ENCODE measurements at places on chromosomes 13 and 19.

DNA sequence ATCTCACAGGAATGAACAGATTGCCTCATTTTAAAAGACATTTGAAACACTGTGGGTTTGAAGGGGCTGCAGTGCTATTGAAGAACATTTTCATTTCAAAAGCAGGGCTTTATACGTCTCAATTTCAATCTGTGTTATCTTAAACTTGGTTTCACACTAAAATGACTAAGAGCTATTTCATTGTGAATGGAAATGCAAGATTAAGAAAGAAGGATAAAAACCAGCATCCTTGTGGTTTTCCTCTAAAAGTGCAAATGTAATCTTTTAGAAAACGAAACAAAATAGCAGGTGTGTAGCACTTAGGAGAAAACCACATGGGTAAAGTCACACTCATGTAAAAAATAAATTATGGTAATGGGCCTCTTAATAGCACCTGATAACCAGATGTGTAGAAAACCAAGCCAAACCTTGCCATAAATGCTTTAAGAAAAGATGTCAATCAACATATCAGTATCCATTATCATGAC lies 397.7 kb downstream of the GPC6 start:
- DNase-seq: no peak

DNA sequence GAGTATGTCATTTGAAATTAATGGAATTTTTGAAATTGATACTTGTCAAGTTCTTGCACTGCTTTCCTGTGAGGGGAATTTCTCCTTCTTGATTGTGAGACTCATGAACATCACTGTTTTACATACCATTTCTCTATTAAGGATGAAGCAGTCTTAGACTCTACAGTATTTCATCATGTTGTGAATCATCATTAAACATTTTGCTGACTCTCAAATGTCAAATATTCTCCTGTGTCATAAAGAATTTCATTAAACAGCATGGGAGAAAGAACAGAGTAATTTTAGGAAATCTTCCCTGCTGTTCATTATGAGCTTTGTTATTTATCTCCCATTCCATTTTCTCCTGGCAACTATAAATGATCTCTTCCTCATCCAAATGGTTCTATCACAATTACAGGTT lies 729.0 kb downstream of the PCDH9 start:
- DNase-seq: no peak

DNA sequence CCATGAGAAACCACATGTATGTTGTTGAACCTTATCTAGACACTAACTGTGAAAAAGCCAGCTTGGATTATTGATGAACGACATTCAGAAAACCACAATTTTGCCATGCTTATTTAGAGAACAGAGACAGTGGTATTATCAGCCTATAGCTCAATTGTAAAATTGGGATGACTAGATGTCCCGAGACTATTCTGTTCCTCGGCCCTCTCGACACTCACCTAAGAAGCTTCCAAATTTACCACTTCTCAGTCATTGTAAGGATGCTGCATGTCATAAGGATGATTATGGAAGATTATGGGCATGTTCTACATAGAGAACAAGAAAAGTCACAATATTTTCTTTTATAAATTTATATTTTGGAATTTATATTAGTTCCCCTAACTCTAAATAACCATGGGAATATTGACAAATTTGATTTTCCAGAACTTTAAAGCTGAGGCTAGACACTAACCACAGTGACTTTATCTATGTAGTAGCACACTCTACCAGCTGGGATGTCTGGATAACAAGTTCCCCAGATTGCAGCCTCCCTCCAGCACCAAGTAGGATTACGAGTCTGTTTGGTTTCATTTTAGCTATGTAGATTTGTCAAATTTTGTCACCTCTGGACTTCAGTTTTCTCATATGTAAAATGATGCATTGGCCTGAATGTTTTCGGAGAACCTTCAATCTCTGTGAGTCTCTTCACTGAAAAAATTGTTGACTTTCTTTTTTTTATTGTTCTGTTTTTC lies 513.6 kb downstream of the IRS2 start:
- DNase-seq: no peak

DNA sequence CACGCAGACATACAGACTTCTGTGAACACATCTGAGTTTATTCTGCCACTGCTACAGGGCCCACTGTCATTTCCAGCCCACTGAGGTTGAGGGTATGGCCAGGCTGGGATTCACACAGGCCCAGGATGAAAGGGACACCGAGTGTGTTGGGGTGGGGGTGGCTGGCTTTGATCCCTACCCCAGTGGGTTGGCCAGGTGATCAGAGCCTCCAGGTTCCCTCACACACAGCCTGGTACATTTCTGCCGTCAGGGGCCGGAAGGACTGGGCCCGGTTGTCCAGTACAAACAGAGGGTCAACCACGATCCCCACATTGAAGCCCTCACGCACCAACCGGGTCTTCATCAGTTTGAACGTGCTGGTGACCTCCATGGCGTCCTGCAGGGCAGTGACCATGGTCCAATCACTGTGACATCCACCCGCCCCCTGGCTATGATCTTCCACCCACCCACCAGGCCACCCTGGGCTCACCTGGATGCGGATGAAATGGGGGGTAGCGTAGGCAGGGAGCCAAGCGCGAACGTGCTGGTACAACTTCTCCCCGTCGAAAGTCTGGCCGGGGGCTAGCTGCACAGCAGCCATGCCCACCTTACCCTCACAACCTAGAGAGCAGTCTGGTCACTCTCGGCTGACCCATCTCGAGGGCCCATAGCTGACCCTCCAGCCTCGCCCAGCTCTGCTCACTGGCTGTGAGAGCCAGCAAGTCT lies 13.3 kb downstream of the SLC27A5 start:
- no peak for DNase-seq

- DNase-seq: peak; percentile 37
Measured at GRCh38 chr19:3821857-3822364, 35.7 kb upstream of the MATK start.

- DNase-seq: no peak
Measured at GRCh38 chr13:59437544-59438301, 726.0 kb downstream of the DIAPH3 start.

GRCh38 chr19:50649433-50650391 lies at the start of gene C19orf81:
Gene C19orf81 (plus strand): TSS chr19:50649445. CDS start chr19:50649445, 0 bp downstream.
- DNase-seq: no peak

DNA sequence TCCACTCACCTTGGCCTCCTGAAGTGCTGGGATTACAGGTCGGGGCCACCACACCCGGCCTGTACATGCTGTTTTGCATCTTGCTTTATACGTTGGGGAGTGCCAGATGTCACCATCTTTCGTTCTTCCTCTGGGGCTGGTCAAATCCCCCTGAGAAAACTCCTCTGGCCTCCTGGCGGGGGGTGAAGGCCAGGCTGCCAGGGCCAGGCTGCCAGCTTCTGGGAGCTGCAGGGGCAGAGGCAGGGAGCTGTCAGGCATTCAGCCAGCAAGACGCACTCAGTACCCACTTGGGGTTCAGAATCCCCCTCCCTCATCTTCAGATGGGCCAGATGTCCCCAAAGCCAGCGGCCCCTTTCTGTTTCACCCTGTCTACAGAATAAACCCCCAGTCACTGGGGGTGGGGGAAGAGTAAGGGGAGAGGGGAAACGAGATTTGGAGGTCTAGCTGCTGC lies 16.1 kb downstream of the ZSWIM9 start:
- DNase-seq: no peak

DNA sequence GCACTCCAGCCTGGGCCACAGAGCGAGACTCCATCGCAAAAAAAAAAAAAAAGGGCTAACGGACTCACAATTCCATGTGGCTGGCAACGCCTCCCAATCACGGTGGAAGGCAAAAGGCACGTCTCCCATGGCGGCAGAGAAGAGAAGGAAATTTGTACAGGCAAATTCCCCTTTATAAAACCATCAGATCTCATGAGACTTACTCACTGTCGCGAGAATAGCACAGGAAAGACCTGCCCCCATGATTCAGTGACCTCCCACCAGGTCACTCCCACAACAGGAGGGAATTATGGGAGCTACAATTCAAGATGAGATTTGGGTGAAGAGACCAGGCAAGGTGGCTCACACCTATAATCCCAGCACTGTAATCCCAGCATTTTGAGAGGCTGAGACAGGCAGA lies 18.7 kb upstream of the NMRK2 start:
- no peak for DNase-seq

GRCh38 chr13:26488236-26489003 lies 69.1 kb upstream of the WASF3 start:
- DNase-seq: peak; percentile 65

- DNase-seq: no peak
Measured at GRCh38 chr19:38262585-38263268, 1.6 kb upstream of the SPINT2 start.

GRCh38 chr19:17784201-17785008 lies 10.5 kb upstream of the B3GNT3 start:
- peak; percentile 60 for DNase-seq

GRCh38 chr13:88235441-88235840 lies 564.3 kb downstream of the SLITRK5 start:
- no peak for DNase-seq

GRCh38 chr19:10505583-10506229 lies 2.5 kb upstream of the KEAP1 start:
- DNase-seq: peak; percentile 38

- no peak for DNase-seq
Measured at GRCh38 chr13:112103961-112104880, 37.3 kb downstream of the SOX1 start.

DNA sequence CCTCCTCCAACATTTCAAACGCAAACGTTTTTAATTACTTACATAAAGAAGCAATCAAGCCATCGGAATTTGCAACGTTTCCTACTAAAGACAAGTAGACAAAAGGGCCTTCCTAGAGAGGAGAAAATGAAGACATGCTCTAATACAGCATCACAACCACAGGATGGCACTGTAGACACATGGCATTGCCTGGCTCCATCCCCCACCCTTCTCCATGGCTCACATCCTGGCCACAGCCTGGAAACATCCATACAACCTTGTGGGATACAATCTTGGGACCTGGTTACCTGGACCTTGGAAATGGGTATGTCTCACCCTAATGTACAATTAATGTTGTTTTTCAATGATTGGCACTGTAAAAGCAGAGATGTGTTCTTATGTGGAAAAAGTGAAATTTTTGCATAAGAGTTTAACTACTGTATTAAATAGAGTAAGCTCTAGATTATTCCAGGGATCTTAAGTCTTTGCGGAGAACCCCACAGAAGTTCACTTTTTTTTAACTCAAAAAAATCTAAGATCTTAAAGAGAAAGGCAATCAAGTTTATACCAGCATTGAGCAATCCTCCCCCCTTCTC lies 21.5 kb downstream of the EBPL start:
- DNase-seq: peak; percentile 61

GRCh38 chr19:14085309-14085995 lies at the start of gene C19orf67:
Gene C19orf67 (minus strand): TSS chr19:14085783. CDS start chr19:14085627, 156 bp downstream.
- no peak for DNase-seq

GRCh38 chr19:50563597-50563996 lies 4.6 kb downstream of the LRRC4B start:
- no peak for DNase-seq

GRCh38 chr19:4776436-4777211 lies 14.9 kb upstream of the FEM1A start:
- DNase-seq: no peak

DNA sequence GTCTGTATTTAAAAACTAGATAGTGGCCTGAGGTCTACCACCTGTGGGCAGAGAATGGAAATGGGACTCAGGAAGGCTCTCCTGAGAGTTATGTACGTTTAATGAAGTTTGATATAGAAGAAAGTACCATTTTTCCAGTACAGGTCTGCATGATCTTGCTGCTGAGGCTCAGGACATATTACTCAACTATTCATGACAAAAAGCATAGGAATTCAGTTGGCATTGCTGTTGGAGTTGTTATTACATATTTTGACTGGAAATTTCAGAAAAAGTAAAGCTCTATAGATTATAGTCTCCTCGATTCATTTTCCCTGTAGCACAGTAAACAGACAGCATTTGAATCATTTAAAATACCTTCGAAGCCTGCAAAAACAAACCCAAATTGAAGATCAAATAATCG lies 469.8 kb downstream of the DCT start:
- DNase-seq: no peak

- no peak for DNase-seq
Measured at GRCh38 chr13:29849731-29850212, 645 bp downstream of the UBL3 start.

DNA sequence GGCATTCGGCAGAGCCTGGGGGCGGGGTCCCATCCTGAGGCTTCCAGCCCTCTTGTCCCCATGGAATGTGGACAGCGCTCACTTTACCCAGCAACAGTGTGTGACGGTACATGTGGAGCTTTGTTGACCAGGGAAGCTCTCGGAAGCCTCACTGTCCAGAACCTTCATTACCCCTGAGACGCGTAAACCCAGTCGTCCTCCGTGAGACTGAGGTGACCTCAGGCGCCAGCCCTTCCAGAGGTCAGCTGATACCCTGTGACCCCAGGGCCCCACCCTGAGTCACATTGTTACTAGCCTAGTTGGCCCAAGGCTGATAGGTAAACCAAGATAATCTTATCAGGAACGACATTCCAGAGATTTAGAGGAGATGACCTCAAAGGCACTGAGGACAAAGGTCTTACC lies 10.2 kb upstream of the TMEM160 start:
- no peak for DNase-seq

GRCh38 chr13:108944760-108945159 lies 315.3 kb downstream of the MYO16 start:
- no peak for DNase-seq

- DNase-seq: no peak
Measured at GRCh38 chr13:19023115-19023514, 158.5 kb downstream of the TUBA3C start.

DNA sequence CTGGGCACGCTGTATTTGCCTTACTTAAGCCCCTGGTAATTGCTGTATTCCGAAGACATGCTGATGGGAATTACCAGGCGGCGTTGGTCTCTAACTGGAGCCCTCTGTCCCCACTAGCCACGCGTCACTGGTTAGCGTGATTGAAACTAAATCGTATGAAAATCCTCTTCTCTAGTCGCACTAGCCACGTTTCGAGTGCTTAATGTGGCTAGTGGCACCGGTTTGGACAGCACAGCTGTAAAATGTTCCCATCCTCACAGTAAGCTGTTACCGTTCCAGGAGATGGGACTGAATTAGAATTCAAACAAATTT lies 676 bp downstream of the BRCA2 start:
- no peak for DNase-seq

DNA sequence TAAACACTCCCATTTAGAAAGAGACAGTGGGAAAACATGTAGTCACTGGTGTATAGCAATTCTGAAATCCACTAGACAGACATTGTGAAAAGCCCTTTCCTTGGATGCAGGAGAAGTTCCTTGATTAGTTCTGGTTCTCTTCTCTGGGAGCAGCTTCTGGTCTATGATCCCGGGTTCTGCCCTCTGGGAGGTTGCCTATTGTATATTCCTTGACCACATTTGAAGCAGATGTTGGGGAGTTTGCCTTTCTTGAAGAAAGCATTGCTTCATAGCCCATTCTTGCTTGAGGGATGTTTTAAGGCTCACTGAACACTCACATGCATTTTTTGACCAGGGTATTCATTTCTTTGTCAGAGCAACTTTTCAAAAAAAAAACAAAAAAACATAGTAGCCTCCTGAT lies 211.9 kb downstream of the NDFIP2 start:
- DNase-seq: no peak
